Stimulated activated CD8-positive, alpha-beta memory T cell treated with anti-CD3 and anti-CD28 coated beads, Interleukin-7, amount 100 ng/mL, for 1 hour (primary cell): ENCODE measurements at places on chromosomes 6 and 20.

GRCh38 chr20:8547035-8547650 is 415.1 kb downstream of the PLCB1 start:
- DNase-seq = no peak

- no peak for DNase-seq
These were observed 39.5 kb downstream of the ASXL1 start for GRCh38 chr20:32397567-32398084.

DNA sequence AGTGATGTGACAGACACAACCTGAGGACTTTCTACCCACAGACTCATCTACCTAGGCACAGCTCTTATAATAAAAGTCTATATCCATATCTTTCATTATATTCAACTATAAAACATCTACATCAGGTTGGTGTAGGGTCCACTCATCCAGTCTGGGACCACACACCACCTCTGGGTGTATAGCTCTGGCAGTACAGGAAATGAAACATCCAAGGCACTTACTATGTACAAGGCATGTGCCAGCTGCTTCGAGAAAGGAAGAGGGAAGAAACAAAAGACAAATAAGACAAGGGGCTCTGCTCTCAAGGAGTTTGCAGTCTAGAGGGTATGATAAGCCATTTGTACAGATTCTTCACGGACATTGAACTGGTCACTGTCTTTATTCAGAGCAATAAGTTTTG is 18.6 kb downstream of the KIF13A start:
- DNase-seq = no peak

DNA sequence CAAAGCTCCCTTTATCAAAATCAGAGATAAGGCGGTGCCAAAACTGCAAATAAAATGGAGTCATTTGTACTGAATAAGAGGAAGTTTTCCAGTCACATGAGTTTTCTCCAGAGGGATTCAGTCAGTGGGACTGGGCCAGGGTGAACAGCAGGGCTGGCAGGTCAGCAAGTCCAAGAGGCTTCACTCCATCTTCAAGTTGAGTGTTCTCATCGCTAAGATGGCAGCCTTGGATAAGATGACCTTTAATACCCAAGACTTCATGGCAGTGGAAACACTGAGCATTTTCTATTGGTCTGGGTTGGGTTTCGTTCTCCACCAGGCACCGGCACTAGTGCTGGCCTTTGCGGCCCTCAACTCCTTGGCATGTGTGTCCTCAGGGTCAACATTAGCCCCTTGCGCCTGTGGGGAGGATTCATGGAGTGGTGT is 29.3 kb upstream of the IGF2R start:
- DNase-seq = no peak

DNA sequence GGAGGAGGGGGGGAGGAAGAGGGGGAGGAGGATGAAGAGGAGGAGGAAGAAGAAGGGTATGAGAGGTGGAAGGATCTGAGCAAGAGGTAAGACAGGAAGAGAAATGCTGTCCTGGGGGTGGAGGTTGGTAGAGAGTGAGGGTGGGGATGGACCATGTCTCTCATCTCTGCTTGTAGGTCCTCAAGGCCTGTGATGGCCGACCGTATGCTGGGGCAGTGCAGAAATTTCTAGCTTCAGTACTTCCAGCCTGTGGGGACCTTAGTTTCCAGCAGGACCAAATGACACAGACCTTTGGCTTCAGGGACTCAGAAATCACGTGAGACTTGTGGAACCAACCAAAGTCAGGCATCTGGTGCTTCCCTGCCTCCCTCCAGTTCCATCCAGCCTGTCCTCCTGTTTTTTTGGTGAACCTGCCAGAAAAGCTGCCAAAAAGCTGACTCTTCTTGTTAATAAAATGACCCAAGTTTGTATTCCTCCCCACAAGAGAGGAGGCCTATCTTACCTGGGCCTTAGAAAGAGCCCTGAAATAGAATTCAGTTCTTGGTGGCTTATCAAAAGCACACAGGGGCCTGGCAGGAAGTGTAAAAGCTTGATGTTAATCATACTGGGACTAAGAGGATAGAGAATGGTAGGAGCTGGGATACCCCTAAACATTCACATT is 2.5 kb upstream of the C4A start:
- no peak for DNase-seq

- no peak for DNase-seq
These were observed 835.3 kb upstream of the EPHA7 start for GRCh38 chr6:94254689-94255088.

DNA sequence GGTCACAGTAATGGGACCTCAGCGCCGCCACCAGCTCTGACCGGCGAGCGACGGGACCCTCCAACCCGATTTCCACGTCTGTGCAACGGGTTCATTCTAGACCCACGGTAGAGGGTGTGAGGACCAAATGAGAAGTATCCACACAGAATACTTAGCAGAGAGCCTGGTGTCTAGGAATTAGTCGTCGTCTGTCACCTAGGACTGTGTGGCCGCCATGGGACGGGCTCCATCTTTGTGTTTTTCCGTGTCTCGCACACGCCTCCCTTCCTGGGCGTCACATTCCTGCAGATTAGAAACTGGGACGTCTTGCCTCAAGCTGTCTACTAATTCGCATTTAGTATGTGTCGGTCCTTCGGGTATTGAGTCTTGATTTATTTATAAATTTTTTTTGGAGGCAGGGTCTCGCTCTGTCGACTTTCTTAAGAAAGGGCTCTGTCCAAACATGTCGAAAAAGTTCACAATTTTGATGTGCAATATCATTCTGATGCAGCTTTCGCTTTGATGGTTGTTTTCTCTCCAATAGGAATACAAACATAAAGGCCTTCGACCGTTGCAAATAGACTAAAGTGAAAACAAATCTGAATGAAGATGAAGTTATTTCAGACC is 563 bp downstream of the MGME1 start:
- no peak for DNase-seq

DNA sequence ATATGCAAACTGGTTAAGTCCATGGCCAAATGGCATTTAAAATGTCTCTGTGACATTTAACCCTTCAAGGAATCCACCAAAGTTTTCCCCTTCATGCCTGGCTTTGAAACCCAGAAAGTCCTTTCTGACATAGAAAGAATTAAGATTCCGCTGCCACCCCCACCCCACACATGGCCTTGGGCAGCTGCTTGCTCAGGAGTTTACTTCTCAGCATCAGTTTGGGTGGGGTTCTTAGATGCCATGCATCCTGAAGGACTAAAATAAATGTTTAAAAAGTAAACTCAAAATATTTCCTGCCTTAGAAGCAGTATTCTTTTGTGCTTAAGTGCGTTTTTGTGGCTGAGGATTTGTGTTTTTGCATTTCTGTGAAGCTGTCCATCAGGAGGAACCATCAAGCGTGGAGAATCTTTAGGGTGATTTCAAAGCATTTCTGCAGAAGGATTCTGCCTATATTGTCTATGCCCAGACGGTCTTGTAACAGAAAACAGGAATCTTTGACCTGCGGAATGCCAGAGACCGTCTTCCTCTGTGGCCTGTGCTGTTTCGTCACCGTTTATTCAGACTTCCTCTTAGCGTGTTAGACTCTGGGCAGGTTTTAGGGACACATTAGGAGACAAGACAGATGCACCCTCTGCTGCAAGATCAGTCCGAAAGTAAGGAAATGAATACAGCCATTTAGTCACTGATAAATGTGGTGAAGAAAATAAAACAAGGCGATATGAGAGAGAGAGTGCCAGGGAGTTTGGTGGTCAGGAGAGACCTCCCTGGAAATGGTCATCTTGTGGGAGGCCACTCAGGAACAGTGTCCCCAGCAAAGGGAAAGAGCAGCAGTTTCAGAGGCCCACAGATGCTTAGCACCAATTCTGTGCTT is 6.2 kb downstream of the DUSP22 start:
- no peak for DNase-seq

GRCh38 chr6:123803504-123804013 is at the start of gene NKAIN2:
Gene NKAIN2 (plus strand): TSS chr6:123803865.
- DNase-seq = no peak

DNA sequence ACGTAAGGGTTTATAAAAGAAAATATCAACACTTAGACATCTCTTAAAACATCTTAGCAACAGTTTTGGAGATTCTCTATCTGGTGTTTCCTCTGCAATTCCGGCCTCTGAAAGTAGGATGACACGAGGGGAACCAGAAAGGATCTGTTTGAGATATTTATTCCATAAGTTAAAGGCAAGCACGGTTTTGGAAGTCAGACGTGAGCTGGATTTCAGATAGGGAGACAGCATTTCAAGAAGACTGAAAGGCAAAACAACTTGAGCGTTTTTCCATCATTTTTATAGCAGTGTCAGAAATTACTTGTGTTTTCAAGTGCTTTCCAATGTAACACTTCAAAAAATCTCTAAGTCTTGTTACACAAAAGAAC is 52.9 kb upstream of the BTN3A2 start:
- DNase-seq = no peak

DNA sequence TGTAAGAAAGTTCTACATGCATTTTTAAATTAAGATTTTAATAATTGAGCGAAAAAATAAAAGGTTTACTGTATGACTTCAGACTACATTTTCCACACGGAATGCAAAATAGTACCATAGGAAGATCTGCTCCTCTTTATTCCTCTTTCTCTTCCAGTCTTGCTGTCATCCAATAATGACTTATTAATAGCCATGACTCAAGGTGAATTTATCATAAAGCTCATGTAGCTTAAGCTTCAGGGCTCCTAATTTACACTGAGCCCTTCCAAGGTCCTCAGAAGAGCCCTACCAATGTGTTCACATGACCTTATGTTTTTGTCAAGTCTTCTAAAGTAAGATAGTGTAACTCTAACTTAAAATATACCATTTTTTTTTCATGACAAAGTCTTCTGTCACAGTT is 510.1 kb downstream of the PHF3 start:
- no peak for DNase-seq

GRCh38 chr20:3751675-3752385 is 15.7 kb downstream of the ADISSP start:
- DNase-seq = no peak

GRCh38 chr6:36378936-36379335 is 8.5 kb downstream of the ETV7 start:
- no peak for DNase-seq

- DNase-seq = no peak
These were observed 247.3 kb upstream of the PDE10A start for GRCh38 chr6:165910184-165910966.

DNA sequence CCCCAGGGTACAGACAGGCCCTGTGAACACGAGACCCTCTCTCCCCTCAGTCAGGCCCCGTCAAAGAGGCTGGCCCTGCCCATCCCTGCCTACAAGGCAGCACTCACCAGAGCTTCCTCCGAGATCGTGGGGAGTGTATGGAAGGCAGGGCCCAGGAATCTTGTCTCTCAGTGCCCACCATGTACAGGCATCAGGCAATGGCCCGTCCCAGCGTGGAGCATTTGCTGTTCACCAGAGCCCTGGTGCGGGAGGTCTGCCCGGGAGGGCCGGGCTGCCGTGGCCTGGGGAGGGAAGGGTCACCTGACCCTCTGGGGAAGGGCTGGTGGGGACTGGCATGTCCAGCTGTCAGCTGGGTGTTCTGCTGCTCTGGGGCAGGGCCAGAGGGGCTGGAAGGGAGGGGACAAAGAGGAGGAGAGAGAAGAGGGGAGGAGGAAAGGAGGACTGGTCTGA is at the start of gene IP6K3:
IP6K3 (minus strand) TSS at position 255 of the 450 bp plus-strand sequence. CDS start 11,429 bp downstream, outside the sequence.
- DNase-seq = no peak

- no peak for DNase-seq
These were observed 6.1 kb downstream of the DOP1A start for GRCh38 chr6:83073615-83074014.

GRCh38 chr6:143782481-143782880 is 60.7 kb upstream of the LTV1 start:
- no peak for DNase-seq

DNA sequence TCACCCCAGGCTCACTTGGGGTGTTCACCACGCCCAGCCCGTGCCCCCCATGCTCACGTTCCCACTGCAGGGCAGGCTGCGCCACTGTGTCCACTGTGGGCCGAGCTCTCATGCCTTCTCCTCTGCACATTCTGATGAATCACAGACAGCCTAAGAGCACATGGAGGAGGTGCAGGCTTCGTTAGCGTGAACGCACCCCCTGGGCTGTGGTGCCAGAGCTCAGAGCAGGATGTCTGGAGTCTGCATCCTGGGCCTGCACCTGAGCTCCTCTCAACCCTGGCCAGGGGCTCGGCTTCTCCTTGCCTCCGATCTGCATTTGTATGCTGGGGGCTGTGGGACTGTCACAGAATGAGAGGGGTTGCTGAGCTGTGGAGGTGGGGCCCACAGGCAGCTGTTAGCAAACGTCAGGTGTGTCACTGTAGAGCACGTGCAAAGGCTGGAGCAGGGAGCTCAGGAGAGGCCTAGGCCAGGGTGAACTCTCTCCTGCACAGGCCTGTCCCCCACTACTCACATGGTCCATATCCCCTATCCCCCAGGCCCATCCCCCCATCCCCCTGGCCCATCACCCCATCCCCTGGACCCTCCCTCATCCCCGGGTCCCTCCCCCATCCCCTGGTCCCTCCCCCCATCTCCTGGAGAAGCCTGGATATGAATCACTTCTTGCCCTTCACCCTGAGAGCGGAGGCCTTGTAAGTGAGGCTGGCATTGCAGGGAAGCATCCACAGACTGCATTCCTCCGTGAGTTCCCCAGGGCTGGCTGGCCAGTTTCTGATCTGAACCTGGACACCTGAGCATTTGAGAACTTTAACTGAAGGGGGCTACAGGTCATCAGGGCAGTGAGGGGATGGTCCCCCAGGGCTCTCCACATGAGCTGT is 309.5 kb downstream of the TAF4 start:
- DNase-seq = no peak

- DNase-seq = no peak
These were observed 80.7 kb downstream of the CARMIL1 start for GRCh38 chr6:25359891-25360290.

DNA sequence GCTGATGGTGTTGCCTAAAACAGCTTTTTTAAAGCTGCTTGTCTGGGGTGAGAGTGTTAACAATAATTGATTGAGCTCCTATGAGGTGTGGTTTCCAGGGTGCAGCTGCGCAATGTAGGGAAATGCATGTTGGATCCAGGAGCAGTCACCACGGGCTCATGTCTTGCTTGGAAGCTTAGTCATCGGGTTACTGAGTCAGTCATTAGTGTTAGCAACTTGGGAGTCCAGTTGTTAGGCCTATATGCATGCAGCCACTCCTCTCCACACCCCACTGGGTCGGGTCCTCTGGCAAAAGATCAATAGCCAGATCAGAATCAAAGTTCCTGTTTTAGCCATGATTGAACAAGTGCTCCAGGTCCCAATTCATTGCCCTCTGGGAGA is 271.7 kb upstream of the CHD6 start:
- no peak for DNase-seq

DNA sequence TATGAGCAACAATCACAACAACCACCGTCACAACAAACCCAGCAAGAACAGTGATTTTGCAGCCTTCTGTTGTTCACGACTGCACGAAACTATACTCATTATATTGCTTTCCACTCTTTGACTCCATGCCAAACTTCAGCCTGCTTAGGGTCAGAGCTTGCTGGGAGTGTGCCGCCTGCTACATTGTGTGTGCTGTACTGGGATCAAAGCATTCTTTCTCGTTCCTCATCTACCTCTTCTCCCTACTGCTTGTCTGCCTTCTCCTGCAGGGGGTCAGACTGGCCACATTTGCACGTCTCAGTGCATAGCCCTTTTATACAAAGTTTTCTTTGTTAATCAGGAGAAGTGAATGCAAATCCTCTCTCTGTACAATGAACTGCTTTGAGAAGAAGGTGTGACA is 401.6 kb upstream of the CITED2 start:
- DNase-seq = no peak

GRCh38 chr20:52484438-52484837 is 292.9 kb upstream of the ZFP64 start:
- DNase-seq = no peak

- no peak for DNase-seq
These were observed 82.5 kb downstream of the TRIM27 start for GRCh38 chr6:28841290-28841689.
